Stimulated activated CD4-positive, alpha-beta T cell treated with anti-CD3 and anti-CD28 coated beads, Interleukin-12 subunit alpha, Interleukin-12 subunit beta, amount 100 ng/mL, for 48 hours (primary cell): ENCODE measurements at places on chromosomes 2 and 18.

- no peak for DNase-seq
Observed at GRCh38 chr2:220491670-220492069, 864.2 kb downstream of the SLC4A3 start.

DNA sequence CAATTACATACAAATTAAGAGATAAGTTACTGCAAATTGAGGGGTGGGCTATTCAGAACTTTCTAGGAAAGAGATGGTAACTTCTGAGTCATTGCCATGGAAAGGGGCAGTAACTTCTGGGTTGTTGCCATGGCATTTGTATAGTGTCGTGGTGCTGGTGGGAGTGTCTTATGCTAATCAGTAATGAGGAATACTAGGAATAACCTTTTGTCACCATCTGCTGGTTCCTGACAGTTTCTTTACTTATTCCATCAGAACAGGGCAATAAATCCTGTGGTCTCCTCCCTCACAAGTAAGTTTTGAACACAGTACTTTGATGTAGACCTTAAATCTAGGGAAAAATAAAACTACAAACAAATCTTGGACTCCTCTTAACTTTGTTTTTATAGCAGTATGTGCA, 435.4 kb downstream of the BCL11A start:
- no peak for DNase-seq

DNA sequence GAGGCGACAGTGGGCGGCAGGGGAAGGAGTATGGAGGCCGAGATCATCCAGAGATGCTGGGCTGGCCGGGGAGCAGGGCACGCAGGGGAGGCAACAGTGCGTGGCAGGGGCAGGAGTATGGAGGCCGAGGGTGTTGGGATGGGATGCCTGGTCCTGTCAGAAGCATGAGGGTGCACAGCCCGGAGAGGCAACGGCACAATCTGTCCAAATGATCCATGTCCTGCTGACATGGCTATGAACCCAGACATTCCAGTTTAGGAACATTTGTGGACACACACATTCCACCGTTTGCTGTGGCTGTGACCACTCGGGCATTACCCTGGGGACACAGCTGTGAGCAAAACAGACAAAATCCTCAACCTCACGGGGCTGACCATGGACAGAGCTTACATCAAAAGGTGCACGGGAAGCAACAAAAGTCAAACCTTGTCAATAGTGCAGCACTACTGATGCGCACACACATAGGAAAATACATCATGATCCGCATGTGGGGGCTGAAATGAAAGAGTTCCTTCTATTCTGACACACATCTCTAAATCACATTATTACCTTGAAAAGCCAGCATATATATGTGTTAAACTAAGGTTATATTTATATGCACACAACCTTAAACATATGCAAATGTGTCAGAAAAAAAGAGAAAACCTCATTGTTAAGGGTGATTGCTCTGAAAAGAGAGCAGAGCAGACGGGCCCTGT, 144.0 kb upstream of the GPC1 start:
- DNase-seq: no peak

- DNase-seq: no peak
Observed at GRCh38 chr2:19099181-19099580, 259.2 kb downstream of the OSR1 start.

DNA sequence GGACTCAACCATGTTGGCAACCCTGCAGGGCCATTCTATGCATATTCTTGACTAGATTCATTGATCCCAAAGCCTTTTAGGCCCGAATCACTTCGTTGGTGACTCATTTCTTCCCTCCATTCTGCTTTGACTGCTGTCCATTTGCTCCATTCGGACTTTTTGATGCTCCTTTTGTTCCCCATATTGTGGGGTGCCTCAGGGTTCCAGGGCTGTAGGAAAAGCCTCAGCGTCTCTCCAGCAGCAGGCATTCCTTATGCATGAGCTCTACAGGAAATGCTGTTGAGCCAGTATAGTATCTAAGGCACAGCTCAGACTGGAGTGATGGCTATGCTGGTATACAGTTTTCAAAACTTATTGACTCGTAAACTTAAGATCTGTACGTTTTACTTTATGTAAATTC, 292.6 kb downstream of the PRKCE start:
- no peak for DNase-seq

- no peak for DNase-seq
Observed at GRCh38 chr2:21055451-21055850, 11.6 kb upstream of the APOB start.

- peak; percentile 0 for DNase-seq
Observed at GRCh38 chr2:50492477-50492851, 539.5 kb downstream of the NRXN1 start.

DNA sequence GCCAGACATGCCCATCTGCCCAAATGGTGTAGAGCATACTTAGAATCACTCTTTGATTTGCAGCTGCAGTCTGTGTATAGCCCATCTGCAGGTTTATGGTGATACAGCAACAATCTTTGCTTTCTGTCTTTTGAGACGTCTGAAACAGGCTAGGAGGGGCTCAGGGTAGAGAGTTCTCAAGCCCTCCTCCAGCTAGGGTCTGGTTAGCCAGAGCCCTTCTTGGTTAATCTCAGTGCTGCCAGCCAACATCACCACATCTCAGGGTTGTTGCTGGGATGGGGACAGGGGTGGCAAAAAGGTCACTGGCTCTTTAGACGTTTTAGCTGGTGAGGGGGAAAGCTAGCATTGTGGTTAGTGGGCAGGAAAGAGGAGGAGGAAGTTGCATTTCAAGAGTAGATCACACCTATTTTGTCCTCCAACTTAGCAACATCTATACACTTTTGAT, 136.6 kb upstream of the ACAA2 start:
- DNase-seq: no peak

GRCh38 chr2:234494361-234495250, 2.3 kb downstream of the ARL4C start:
- DNase-seq: no peak

- no peak for DNase-seq
Observed at GRCh38 chr2:230870544-230871360, 6.0 kb downstream of the ITM2C start.

DNA sequence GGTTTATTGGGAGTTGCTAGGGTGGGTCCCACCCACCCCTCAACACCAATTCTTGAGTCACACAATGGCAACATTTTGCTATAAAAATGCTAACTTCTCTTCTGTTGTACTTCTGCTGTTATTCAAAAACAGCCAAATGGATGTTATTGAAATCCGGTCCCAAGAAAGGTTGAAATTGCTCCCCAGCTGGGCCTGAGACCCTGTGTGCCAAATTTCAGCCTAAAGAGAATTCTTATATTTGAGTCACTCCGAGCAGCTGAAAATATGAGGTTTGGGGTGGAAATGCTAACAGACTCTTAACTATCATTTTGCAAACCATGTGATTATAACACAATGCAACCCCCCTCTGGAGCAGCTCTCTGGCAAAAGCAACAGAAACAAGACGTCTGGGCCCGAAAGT, 27.0 kb upstream of the ACVR1 start:
- DNase-seq: no peak

DNA sequence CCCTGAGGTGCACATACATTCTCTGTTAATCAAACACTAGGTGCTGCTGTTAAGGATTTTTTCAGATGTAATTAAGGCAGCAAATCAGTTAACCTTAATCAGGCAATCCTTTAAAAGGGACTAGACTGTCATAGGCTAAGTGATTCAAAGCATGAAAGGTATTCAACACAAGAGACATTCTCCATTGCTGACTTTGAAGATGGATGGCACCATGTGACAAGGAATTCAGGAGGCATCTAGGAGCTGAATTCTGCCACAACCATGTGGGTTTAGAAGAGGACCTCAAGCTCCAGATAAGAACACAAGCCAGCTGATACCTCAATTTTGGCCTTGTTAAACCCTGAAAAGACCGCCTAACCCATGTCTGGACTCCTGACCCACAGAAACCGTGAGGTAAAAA, 84.0 kb downstream of the SMAD2 start:
- no peak for DNase-seq

DNA sequence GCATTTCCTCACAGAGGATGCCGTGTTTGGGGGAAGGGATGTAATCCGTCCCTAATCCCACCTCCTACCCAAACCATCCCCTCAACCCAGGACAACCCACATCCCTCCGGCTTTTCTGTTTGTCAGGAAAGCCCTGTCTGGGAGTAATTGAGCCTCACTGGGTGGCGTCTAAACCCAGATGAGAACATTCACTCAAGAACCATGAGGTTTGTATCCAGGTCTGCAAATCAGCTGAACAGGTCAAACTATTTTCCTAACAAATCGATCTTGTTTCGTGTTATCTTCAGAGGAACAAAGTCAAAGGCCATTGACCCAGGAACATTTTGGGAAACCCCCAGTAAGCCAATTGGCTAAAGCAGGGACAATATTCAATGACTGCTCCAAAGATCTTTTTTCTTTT, 25.7 kb downstream of the CYP27C1 start:
- DNase-seq: no peak

DNA sequence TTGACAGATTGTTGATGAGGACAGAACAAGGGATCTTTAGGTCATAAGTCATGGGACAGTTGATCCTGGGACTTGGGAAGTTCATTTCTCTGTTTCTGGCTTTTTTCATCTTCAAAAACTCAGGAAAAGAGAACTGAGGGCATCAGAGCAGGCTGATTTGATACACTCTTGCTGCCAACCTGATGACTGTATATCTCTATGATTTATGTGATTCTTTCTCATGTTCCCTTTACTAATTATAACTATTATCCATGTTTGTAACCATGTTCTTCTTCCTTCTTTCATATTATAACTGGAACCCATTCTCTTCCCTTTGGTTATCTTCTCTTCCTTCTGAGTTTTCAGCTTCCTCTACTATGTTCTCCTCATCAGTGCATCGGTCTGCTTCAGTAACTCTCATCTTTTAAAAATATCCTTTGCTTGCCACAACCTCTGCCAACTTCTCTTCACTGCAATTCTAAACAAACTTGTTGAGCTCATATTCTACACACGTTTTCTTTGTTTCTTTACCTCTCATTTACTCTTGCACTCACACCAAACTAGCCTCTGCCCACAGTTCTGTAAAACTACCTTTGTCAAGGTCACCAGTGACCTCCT, 13.5 kb downstream of the RASGRP3 start:
- no peak for DNase-seq
